Forelimb muscle (tissue), 1 donor: ENCODE measurements at places on chromosomes 6 and 20. TPM values are rescaled to one million over a fixed set of nuclear protein-coding genes. Genes with fewer than 3 reads are reported as not detected.

Gene SLC26A8
- polyA plus RNA-seq, result 0.22 TPM

Gene SOX18
- 10.8 TPM for polyA plus RNA-seq

Gene SRSF12
- polyA plus RNA-seq, result 3.8 TPM

Gene FERMT1
- 0.18 TPM for polyA plus RNA-seq

Gene RPL7L1
- 78.8 TPM for polyA plus RNA-seq

Gene MRAP2
- polyA plus RNA-seq, result 26.8 TPM

Gene RBPJL
- not detected for polyA plus RNA-seq

Gene TMEM217
- polyA plus RNA-seq, result 0.71 TPM

Gene SYNE1
- polyA plus RNA-seq, result 97.1 TPM

Gene HSPA1A
- 72.3 TPM for polyA plus RNA-seq

Gene SDC4
- 8.5 TPM for polyA plus RNA-seq

Gene ADGRF1
- not detected for polyA plus RNA-seq

Gene HEY2
- polyA plus RNA-seq, result 11.0 TPM

Gene TTLL9
- 0.29 TPM for polyA plus RNA-seq

Gene CFB
- 1.0 TPM for polyA plus RNA-seq

Gene SNAP91
- 1.8 TPM for polyA plus RNA-seq

Gene VWA7
- polyA plus RNA-seq, result 2.9 TPM

Gene DSP
- polyA plus RNA-seq, result 2.4 TPM

Gene AVP
- not detected for polyA plus RNA-seq

Gene SLC2A10
- polyA plus RNA-seq, result 16.1 TPM

Gene ADGRF4
- polyA plus RNA-seq, result not detected

Gene NT5E
- polyA plus RNA-seq, result 20.8 TPM

Gene RTN4IP1
- polyA plus RNA-seq, result 7.2 TPM

Gene HLA-DQB2
- polyA plus RNA-seq, result 0.32 TPM

Gene CGA
- polyA plus RNA-seq, result 0.72 TPM

Gene NKAPL
- 1.1 TPM for polyA plus RNA-seq

Gene OPRM1
- 0.05 TPM for polyA plus RNA-seq

Gene PAK5
- 0.14 TPM for polyA plus RNA-seq

Gene TFAP2C
- not detected for polyA plus RNA-seq

Gene SPTLC3
- polyA plus RNA-seq, result 2.0 TPM

Gene PFDN6
- 43.7 TPM for polyA plus RNA-seq
